Activated CD8-positive, alpha-beta memory T cell treated with anti-CD3 and anti-CD28 coated beads, Interleukin-2, amount 10 ng/mL, durations not matched to agents 7 days and 5 days (primary cell): ENCODE measurements at places on chromosomes 12 and 14.

DNA sequence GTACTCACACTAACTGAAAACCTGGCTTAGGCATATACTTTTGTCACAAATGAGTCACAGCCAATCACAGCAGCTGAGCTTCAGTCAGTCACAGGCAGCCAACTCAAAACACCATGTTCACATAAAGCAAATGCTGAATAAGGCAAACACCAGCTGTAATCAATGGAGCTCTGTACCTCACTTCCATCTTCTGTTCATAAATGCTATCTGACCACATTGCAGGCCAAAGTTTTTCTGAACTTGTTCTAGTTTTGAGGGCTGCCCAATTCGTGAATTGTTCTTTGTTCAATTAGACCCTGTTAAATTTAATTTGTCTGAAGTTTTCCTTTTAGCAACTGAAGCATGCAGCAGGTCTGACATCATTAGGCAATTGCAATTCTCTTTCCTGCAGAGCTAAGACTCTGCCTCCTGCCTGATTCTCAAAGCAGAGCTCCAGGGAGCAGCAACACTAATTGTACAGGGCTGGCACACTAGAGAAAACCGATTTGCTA, 129.9 kb downstream of the WIF1 start:
- no peak for DNase-seq

GRCh38 chr14:84674636-84675035, 855.3 kb upstream of the FLRT2 start:
- DNase-seq, result no peak

- peak; percentile 79 for DNase-seq
These were observed at the start of gene ACOT6 for GRCh38 chr14:73612339-73613045. ACOT6 (plus strand) TSS chr14:73612517; CDS start chr14:73612572, 55 bp downstream.

DNA sequence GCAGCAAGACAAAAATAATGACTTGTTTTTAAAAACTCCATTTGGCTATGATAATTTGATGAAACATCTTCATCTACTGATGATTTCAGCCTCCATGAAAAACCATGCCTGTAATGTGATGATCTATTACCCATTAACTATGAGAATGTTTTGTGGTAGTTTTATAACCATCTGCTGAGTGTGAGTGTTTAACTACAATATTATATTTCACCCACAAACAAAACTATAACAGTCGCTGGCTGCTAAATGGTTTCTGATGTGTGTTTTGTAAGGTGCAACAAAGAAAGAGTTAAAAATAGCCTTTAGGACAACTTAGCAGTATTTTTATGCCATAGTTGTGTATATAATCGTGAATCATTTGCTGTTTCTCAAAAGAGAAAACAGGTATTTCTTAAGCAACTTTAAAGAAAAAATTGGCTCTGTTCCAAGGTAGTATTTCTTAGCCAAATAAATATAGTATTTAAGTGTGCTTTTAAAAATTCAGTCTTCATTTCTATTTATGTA, 4.9 kb downstream of the PTHLH start:
- DNase-seq, result no peak

DNA sequence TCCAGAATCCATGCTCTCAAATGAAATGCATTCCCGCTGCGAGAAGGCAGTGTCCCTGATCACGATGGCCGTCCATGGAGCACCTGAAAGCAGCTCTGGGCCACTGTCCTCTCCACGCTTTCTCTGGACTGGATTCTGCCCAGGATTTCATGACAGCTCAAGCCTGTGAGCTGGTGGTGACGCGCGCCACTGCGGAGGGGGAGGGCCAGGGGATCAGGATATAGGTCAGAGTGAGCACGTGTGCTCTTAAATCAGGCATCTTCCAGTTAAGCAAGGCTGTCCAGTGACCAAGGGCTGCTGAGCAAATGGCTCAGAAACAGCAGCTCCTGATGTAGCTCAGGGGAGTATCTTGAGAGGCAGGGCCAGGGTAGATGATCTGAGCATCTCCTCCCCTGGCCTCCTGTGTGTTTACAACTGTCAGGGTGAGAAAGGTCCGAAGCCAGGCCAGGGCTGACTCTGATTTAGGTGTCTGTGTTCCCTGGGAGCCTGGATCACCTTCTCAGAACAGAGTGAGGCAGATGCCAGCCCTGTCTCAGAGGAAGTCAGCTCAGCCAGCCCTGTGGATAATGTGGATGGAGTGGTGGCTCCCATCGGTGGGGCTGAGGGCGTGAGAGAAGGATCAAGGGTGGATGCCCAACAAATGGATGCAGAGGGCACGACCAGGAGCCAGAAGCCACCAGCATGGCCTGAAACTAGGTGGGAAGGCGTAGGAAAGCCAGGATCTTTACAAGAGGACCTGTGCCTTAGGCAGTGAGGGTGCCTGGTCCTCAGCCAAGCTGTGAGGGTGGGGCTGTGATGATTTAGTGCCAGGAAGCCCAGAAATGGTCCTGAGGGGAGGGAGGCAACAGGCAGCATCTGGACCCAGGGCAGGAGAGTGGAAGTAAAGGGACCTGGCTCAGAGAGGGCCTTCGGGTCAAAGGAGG, 55.3 kb downstream of the ELK3 start:
- DNase-seq, result peak; percentile 36
